ENCODE measurements at places on chromosomes 11 and 22.

GRCh38 chr11:20353829-20354434 is 9.6 kb upstream of the HTATIP2 start:
- DNase-seq = peak; percentile 37

DNA sequence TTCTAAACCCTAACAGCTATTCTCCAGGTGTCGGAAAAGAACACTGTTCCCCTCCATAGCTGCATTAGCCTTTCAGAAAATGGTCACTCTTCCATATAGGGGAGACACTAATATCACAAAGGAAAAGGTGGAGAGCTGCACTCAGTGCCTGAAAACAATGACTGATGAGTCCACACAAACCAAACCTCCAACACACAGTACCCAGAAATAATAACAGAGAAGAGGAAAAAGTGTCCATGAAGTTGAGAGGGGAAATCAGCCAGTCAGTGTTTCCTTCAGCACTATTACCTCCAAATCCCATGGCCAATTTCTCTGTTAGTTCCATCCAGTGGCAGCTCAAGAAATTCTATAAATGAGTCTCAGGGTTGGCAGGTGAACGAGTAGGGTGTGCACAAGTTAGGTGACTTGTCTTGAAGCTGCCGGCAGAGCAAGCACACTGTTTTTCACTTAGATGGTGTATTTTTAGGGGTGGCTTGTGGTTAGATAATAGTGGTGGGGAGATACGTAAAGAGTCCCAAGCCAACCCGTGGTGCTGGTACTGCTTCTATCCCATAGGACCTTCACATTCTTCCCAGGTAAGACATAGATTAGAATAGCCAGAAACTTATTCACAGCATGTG is 84.5 kb upstream of the CHRM4 start:
- DNase-seq = no peak

DNA sequence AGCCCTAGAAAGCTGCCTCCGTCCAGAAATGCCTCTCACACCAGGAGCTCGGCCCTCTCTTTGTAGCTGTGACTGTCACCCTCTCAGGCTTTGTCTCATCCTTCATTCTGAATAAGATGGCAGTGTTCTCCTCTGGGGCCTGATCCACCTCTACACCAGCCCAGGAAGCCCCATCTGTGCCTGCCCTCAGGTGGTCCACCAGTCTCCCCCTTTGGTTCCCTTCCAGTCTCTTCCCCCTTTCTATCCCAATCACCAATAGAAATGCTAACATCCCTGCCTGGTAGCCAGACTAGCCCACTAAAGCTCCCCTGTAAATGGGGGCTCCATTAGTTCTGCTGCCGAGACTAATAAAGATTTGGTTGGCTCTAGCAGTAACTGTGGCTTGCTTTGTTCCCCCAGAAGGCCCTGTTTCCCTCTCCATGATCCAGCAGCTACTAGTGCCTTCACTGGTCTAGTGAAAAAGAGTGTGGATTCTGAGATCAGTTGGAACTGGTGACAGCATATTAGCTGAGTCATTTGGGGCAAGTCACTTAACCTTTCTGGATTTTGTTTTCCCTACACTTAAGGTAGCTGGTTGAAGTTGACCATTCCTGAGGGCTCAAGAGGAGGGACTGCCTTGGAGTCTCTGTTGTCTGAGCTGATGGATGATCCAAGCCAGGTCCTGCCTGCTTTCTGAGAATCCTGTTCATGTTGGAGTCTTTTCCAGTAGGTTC is 16.2 kb downstream of the PLEKHB1 start:
- DNase-seq = no peak

DNA sequence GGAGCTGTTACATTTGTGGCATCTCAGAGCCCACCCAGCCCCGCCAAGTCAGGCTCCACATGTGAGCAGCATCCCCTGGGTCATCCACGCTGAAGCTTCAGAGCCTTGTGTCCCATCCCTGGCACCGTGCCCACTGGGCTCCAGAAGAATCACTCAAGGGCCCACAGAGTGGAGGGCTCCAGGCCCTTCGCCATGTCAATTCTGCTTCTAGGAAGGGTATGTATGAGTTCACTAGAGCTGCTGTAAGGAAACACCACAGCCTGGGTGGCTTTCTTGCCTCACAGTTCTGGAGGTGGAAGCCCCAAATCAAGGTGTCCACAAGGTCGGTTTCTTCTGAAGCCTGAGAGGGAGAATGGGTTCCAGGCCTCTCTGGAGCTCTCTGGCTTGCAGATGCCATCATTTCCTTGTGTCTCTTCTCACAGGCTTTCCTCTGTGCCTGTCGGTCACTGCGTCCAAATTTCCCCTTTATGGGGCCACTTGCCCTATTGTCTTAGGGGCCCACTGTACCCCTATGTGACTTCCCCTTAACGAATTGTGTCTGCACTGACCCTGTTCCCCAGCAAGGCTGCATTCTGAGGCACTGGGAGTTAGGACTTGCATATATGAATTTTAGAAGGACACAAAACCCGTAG is 1476.0 kb downstream of the TBC1D22A start:
- DNase-seq = no peak

GRCh38 chr11:115873813-115874212 is 369.6 kb upstream of the CADM1 start:
- no peak for DNase-seq

DNA sequence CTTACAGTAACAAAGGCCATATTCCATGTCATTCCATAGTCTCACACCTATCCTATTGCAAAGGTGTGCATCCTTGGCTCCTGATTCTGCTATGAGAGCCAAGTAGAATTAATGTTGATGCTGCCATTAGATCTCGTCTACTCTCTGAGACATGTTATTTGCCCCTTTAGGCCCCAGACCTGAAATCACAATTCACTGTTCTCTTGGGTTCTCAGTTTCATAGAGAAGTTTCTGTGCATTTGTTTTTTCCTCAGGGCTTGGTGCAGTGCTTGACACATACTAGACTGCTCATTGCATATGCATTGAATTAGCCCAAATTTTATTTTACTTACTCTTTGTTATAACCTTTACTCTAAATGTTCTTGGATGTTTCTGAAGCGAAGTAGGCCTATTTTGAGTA is 265.7 kb downstream of the JRKL start:
- no peak for DNase-seq

GRCh38 chr11:17161515-17161914 is 46.3 kb downstream of the PIK3C2A start:
- DNase-seq = no peak

GRCh38 chr11:63609536-63609935 is 4.7 kb downstream of the PLAAT3 start:
- DNase-seq = no peak

- DNase-seq = no peak
These were observed 12.5 kb downstream of the RTL6 start for GRCh38 chr22:44485494-44485893.

DNA sequence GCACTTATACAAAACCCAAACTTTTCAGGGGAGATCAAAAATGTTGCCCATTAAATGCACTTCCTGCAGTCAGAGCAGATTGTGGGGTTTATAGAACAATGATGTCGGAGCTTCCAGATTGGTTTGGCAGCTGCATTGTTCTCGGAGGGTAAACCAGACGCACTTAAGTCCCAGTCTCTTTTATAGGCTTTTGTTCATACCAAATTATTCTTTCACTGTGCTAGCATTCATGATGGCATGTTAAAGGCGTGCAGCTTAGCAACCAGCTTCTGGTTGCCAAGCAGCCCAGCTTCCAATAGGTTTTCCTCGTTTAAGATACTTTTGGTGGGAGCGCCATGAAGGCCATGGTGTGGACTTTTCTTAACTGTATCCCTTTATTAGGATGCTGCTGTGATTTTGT is 40.9 kb downstream of the ZC3H12C start:
- peak; percentile 38 for DNase-seq

DNA sequence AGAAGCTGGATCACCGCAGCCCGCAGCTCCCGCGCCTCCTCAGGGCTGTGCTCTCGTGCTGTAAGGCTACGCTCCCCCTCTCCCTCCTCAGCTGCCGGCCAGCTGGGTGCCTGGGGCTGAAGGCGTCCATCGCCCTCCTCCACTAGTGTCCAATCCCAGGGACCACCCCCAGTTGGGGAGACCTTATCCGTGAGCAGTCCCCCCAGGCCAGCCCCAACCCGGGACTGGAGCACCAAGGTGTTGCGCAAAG is 1.2 kb downstream of the AP5B1 start:
- no peak for DNase-seq

- DNase-seq = no peak
These were observed 8.6 kb downstream of the PLA2G6 start for GRCh38 chr22:38172832-38173640.

DNA sequence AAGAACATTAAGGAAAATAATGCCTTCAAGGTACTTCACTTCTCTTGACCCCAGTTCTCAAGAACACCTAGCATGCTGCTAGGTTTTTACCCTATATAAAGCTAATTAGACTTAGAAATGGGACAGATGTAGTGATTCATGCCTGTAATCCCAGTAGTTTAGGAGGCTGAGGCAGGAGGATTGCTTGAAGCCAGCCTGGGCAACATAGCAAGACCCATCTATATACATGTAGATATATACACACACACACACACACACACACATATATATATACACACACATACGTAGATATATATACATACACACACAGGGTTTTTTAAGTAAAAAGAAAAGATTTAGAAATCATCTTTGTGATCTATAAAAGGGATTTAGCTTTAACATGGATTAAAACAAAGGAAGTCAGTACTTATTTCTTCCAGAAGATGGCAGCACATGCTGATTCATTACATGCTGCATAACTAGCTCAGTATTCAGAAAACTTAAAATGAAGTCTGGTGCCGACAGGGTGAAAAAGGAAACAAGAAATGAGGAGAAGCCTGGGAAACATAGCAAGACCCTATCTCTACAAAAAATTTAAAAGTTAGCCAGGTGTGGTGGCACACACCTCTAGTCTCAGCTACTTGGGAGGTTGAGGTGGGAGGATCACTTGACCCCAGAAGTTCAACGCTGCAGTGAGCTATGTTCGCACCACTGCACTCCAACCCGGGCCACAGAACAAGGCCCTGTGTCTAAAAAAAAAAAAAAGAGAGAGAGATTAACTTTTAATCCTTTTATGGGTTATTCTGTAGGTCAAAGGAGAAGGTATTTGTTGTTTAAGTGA is 28.5 kb upstream of the RBX1 start:
- DNase-seq = peak; percentile 18

- DNase-seq = peak; percentile 66
These were observed 1.5 kb upstream of the GGT1 start for GRCh38 chr22:24601217-24602104.

DNA sequence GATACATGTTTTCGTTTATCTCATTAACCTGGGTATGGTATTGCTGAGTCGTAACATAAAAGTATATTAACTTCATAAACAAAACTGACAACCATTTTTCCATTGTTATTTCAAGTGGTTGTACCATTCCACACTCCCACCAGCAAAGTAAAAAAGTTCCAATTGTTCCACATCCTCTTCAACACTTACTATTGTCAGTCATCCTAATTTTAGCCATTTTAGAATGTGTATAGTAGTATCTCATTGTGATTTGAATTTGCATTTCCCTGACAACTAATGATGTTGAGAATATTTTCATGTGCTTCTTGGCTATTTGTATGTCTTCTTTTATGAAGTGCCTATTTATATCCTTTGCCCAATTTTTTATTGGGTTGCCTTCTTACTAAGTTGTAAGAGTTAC is 10.5 kb upstream of the CD3E start:
- no peak for DNase-seq

GRCh38 chr11:128985880-128986279 is 43.2 kb upstream of the TP53AIP1 start:
- no peak for DNase-seq

DNA sequence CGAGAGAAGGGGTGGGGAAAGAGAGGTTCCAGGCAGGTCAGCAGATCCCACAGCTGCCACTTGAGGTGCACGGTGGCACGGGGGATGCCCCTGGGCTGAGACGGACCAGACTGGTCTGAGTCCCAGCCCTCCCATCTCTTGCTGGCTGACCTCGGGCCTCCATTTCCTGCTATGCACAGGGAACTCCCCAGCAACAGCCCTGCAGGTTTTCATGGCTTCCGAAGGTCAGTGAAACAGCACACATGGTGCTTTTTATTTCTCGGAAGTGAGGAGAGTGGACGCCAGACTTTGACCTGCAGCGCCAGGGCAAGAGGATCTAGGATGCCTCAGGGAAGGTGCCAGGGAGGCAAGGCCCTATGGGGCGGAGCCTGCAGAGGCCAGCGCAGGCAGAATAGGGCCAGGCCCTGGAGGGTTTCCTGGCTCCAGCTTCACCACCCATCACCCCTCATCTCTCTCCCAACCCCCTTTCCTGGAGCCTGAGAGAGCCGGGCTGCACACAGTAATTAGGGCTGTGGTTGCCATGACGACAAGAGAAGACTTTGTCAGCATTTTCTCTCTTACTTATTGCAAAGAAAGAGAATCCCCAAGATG is 29.5 kb downstream of the SLC22A12 start:
- peak; percentile 21 for DNase-seq

DNA sequence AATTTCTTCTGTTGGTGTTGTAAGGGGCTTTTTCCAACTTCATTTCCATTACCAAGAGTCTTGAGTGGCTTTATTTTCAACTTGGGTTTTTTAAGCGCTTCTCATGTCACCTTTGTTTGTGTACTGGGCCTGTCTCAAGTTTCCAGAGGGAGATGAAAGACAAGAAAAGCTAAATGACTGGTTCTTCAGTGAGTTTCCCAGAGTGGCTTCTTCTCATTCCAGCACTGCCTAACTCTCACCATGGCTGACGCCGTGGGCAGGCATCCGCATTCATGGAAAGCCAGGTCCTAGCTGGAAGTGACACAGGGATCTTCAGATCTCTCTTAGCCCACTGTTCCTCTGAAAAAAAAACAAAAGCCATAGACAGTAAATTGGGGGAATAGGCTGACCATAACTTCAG is 28.6 kb downstream of the MARK2 start:
- DNase-seq = no peak

- DNase-seq = no peak
These were observed 60.7 kb upstream of the MUC15 start for GRCh38 chr11:26632691-26633159.

DNA sequence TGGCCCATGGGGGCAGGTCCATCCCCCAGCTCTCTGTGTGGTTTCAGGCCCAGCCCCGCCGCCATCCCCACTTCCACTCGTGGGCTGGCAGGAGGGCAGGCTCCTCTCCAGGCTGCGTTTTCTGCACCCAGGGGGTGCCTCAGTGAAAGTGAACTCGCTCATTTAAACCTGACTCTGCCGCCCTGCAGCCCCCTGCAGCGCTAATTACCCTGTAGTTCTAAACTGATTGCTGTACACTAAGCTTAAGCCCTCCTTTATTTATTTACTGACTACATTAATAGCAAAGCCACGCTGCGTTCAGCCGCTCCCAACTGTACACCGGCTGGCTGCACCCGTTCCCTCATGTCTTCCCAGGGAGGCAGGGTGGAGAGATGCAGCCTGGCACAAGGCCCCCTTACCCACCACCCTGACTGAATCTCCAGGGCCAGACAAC is 36.6 kb upstream of the NNMT start:
- no peak for DNase-seq

- no peak for DNase-seq
These were observed 14.1 kb downstream of the MS4A1 start for GRCh38 chr11:60469723-60470122.

DNA sequence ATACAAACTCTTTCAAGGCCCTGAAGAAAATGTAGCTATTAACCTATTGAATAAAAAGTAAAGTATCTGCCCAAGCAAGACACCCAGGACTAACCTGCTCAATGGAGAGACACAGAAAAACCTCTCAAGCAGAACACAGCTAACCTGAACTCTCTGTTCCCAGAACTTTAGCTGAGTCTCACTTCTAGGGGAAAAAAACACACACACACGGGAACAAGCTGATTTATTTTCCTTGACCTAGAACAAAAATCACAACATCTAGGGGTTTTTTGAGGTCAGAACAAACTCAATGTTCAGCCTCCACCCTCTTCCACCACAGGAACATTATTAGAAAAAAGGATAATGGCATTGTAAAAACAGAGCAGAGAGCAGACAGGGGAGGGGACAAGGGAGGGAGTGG is 121.6 kb downstream of the BBOX1 start:
- no peak for DNase-seq

- DNase-seq = no peak
These were observed 7.6 kb upstream of the ALKBH3 start for GRCh38 chr11:43872995-43873394.

All from BE2C (cell line).